ENCODE measurements at places on chromosomes 4 and X.

GRCh38 chr4:148962539-148963290 is 520.5 kb upstream of the NR3C2 start:
- no peak for DNase-seq

GRCh38 chr4:75821966-75822365 is 80.3 kb downstream of the PPEF2 start:
- no peak for DNase-seq

DNA sequence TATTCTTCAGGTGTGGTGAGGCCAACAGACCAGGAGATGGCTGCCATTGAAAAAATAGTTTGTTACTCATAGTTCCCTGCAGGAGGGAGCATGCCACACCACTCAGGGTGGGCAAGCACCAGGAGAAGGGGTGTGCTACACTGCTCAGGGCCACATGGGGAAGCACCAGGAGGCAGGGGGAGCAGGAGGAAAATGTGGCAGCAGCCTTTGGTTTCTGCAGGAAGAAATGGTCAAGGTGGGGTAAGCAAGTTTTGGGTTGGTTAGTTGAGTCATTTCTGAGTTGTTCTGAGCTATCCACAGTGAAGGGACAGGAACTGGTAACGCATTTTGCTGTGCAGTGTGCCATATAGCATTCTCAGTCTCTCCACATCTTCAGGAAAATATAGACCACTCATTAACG is 23.8 kb downstream of the FGFBP1 start:
- DNase-seq = no peak

GRCh38 chr4:1727117-1728031 is 6.1 kb downstream of the TACC3 start:
- no peak for DNase-seq

DNA sequence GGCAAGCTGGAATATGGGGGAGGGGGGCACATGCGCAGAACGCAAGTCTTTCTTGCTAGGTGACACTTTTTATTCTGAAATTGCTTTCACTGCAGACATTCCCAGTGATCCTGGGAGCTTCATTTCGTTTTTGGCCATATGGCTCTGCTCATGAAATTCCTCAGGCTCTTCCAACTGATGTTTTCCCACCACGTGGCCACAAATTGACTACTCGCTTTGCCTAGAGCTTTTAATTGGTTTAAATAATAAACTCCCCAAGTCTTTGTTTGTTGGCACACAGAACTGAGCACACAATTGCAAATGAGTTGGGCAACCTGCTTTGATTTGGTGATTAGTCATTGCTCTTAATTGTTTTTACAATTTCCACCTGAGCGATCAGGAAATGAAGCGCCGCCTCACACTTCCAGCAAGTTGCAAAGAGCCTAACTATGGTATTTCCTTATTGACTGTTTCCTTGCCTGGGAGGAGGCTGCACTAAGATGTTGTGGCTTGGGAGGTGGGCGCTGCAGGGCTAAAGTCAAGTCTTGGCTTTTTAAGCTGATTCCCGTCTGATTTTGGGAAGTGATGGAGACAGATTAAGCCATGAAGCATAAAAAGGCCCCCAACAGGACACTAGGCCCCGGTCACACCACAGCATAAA is 282.5 kb downstream of the ZIC3 start:
- no peak for DNase-seq

- DNase-seq = peak; percentile 86
Measured at GRCh38 chrX:154378799-154379568, at the start of gene EMD. Gene EMD, plus strand, starts transcription at chrX:154379295. Its CDS starts 190 bp downstream, at chrX:154379485.

GRCh38 chr4:4575284-4576211 is 33.7 kb upstream of the STX18 start:
- peak; percentile 27 for DNase-seq

DNA sequence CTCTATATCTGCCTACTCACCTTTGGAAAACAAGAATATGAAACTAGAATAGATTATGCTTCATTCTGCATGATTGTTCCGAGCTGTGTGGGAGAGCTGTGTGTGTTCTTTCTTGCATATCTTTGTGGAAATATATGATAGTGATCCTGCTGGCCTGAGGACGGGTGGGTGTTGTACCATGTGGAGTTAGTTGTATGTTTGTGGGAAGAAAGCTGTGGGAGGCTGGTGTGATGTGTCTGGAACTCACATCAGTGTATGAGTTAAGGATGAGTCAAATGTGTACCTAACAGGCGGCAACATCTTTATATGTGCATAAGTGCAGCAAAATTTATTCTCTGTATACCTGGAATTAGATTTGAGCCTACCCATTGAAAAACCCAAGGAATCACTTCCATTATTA is 208.1 kb upstream of the ADGRL3 start:
- DNase-seq = no peak

DNA sequence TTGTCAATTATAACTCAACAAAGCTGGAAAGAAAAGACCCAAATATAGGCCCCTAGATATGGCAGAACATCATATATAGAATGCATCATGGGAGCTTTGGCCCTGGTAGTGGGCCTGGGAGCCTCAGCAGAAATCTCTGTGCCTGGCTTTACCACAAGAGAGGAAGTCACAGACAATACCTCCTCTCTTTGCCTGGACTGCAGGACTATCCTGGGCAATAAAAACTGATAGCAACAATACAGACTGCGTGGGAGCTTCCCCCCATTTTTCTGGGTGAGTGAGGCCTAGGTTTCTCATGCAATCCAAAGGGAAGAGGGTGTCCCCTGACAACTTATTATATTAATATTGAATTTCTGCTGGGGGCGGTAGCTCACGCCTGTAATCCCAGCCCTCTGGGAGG is 64.0 kb upstream of the NFKB1 start:
- DNase-seq = no peak

GRCh38 chrX:63932006-63932405 is 147.0 kb upstream of the ARHGEF9 start:
- DNase-seq = no peak

DNA sequence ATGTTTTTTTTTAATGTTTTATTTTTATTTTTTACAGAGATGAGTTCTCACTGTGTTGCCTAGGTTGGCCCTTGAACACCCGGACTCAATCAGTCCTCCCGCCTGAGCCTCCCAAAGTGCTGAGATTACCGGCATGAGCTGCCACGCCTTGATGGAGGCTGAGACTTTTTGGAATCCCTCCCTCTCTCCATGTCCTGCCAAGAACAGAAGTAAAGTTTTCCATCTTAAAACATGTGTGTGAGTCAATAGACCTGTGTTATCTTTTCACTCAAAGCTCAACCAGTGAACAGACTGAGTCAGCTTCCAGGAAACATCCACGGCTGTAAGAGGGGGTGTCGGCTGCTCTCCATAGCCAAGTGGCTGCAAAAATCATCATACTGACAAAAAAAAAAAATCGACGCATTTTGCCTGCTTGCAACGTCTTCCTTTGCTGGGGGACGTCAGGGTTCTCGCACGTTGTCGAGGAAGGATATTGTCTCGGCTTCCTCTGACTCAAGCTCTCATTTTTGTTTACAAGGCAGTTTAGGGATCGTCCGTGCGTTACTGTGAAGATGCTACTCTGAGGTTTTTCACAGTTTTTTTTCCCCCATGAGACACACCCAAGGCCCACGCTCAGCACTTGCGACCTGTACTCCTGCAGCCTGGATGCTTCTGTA is 10.0 kb upstream of the ASMTL start:
- no peak for DNase-seq

DNA sequence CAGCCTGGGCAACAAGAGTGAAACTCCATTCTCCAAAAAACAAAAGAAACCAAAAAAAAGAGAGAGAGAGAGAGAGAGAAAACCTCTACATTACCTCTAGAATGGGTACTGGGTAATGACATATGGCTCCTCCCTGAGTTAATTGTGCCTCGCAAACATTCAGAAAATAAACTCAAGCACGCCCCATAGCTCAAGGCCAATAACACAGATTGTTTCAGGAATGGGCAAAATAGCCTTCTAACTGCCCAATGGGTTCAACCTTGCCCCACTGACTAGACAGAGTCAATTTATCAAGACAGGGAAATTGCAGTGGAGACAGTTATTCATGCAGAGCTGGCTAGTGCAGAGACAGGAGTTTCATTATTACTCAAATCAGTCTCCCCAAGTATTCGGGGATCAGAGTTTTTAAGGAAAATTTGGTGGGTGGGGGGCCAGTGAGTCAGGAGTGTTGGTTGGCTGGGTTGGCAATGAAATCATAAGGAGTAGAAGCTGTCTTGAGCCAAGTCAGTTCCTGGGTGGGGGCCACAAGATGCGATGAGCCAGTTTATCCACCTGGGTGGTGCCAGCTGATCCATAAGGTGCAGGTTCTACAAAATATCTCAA is 25.1 kb downstream of the NIPAL1 start:
- DNase-seq = no peak

DNA sequence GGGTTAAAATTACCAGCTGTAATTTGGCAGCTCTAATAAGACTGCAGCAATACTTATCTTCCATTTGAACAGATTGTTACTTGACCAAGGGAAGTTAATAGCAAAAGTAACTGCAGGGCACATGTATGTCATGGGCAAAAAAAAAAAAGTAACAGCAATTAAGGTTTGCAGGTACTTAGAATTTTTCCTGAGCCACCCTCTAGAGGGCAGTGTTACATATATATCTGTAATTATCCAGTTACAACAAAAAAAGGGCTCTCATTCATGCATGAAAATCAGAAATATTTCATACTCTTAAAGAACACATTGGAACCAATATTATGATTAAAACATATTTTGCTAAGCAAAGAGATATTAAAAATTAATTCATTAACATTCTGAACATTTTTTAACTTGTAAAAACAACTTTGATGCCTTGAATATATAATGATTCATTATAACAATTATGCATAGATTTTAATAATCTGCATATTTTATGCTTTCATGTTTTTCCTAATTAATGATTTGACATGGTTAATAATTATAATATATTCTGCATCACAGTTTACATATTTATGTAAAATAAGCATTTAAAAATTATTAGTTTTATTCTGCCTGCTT is 25.1 kb downstream of the XIAP start:
- no peak for DNase-seq

DNA sequence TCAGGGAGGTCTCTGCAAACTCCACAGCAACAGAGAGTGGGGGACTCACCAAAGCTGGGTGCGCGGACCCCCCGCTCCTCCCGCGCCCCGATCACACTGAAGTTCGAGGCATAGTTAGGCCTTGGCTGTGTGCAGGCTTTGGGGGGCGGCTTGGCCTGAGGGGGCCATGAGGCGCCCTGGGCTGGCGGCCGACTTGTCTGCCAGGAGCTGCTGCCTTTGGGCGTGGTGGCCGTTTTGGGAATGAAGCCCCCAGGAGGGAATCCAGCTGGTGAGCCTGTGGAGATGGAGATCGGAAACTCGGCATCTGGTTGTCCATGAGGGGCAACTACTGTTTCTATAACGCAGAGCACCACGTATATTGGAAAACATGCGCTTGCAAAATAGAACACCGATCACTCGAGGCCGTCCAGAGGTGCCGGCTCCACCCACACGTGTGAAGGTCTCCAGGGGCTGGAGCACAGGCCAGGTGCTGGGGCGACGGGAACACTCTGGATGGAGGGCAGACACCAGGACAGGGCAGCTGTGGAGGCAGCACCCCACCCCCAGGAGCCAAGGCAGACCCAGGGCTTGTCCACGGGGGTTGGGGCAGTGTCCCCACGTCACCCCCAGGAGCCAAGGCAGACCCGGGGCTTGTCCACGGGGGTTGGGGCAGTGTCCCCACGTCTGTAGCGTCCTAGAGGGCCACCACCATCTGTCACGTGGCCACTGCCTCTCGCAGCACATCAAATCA is 25.9 kb upstream of the CPLX1 start:
- DNase-seq = no peak

GRCh38 chr4:103018391-103019307 is 856 bp downstream of the SLC9B1 start:
- DNase-seq = no peak

DNA sequence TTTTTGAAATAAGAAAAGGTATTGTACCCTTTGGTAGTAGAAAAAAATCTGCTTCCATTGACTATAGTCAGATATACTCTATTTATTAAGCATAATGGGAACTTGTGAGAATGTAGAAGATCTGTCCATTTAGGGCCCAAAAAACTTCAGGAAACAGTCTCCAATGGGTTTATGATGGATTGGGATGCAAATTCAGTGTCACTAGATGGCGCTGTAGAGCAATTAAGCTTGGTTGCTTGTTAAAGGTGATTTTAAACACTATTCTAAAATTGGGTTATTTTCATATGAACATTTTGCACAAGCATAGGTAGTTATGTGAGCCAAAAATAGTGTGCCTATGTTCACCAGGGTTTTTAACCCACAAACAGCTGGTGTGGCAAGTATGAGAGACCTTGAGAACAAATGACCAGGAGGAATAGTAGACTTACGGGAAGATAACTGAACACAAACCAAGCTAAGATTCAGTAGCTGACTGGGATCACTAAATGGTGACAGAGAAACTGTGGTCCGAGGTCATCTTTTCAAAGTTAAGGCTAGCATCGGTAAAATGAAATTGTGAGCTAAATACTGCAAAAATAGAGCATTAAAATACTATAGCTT is 80.3 kb upstream of the LSM6 start:
- no peak for DNase-seq

All from stimulated activated CD8-positive, alpha-beta memory T cell treated with anti-CD3 and anti-CD28 coated beads, Interleukin-12 subunit alpha, Interleukin-12 subunit beta, amount 100 ng/mL, for 1 hour (primary cell).